ENCODE measurements at places on chromosomes 6 and 20.
A peak's percentile ranks its signal among the peaks of the same experiment; 100 is the strongest.

- no peak for DNase-seq
These were observed 163.2 kb downstream of the SYNDIG1 start for GRCh38 chr20:24632581-24632980.

DNA sequence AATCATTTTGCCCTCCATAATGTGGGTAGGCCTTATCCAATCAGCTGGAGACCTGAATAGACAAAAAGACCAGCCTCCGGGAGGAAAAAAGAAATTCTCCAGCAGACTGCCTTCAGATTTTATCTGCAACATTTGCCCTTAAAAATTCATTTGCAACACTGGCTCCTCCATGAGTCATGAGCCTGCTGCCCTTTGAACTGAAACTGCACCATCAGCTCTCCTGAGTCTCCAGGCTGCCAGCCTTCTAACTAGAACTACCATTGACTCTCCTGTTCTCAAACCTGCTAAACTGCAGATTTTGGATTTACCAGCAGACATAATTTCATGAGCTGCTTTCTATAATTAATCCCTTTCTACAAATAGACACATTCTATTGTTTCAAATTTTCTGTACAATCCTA lies 223.9 kb upstream of the THEMIS start:
- peak; percentile 50 for DNase-seq

DNA sequence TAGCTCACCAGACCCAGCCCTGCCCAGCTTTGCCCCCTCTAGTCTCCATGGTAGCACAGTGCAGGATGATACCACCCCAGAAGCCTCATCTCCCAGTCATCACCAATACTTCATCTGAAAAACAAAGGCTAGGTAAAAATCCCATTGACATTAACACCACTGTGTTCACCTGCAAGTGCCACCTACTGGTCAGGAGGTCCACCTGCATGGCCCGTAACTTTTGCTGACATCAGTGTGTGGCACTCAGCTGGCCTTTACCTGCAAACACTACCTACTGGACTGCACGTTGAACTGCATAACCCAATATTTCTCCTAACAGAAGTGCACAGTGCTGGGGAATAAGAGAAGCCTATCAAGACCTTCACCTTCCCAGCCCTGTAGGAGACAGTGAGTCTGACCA lies 234.7 kb upstream of the ADGRB3 start:
- DNase-seq = no peak

DNA sequence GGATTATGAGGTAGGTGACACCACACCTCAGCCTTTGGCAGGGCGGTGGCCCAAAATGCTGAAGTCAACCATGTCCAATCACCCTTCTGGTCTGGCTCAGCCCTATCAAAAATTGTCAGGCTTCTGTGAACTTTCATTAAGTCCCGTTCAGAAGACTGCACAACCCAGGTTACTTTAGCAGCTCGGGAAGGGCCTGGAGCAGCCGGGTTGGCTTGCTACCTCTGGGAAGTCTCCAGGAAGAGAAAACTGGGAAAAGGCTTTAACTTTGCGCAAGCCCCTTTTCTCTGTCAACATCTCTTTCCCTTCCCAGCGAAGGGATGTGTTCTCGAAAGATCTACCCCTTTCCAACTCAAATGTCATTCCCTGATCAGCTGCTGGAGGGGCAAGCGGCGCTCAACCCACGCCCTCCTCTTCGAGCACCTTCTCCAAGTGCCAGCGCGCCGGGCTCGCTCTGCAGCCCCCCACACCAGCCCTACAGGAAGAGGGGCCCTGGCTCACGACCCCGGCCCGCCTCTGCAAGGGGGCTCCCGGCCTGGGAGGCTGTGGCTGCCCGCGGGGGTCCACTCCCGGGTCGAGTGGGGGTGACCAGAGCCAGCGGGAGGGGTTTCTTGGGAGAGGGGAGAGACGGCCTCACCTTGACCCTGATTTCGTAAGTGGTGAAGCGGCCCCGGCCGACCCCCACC lies 573 bp downstream of the SNX3 start:
- peak; percentile 54 for DNase-seq

GRCh38 chr20:63035603-63036185 lies 28.9 kb upstream of the BHLHE23 start:
- DNase-seq = no peak

DNA sequence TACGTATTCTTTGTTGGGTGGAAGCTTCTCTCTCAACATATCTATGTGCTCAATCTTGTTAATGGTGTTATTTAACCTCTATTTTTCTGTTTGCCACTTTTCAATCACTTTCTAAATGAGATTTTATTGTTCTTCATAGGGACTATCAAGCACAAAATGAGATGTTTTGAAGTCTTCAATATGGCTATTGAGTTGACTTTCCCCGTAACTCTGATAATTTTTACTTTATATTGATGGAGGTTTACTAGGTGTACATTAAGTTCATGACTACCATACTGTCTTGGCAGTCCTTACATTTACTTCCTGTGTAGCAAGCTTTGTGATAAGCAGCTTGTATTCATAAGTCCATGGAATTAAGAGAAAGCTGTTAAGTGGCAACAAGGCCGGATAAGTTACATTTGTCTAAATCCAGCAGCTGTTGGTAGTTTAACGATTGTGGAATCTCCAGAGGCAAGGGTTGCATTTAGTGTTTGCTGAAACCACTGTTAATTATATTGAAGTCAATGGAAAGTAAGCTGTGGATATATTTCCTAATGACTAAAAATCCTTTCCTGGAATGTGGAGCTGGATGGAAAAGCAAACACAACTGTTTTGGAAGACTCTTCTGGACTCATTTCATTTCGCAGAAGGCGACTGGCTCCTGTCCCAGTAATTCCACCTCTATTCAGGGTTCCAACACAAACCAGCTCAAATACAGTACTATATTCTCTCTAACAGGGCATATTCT lies 57.3 kb upstream of the SMIM29 start:
- DNase-seq = no peak

DNA sequence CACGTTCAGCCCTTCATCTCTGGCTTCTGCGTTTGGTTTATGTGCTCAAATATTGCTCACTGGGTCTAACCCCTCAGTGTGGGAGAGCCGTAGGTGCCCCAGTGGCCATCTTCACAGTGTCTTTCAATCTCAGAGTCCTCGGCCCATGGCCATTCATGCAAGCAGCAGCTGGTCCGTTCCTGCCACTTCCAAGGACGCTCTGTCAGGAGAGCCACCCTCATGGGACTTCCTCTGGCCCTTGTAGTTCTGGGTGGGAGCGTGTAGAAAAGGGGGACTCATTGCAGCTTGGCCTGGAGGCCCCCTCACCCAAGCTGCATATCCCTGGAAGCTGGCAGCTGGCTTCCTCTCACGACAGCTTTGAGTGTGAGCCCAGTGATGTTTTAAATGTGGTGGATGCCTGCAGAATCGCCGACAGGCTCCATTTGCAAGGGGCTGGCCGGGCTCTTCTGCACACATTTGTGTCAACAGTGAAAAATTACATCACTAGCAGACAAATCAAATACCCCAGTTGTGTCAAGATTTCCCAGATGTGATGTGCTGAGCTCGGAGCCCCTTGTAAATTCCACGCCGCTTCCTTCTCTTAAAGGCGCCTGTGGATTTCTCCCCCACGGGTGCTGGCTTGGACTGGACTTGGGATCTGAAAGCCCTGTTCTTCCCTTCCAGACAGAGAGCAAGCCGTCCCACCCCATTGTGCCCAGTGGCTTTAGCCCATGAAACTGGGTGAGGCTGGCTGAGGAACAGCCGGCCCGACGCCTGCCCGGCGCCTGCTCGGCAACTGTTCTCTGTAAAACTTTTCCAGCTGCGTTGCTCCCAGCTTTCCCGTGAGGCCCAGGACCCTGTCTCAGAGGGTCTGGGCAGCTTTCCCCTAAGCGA lies 360.1 kb downstream of the TAF4 start:
- DNase-seq = no peak

- DNase-seq = peak; percentile 61
These were observed 178.2 kb upstream of the HEY2 start for GRCh38 chr6:125571207-125571755.

DNA sequence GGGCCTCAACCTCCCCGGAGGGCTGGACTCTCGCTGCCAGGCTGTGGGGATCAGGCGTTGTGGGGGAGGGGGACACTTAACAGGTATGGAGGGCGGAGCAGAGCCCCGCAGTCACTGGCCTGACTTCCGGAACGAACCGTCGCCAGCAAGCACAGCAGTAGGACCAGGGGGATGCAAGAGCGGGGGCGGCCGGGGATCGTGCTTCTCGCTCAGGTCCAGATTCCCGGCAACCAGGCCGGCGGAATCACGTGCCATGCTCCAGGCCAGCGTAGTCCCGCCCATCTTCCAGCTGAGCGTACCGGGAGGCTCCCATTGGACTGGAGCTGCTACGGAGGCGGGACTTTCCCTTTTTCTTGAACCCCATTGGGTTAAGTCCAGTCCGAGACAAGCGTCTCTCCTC lies 10.0 kb upstream of the POU5F1 start:
- DNase-seq = peak; percentile 60

DNA sequence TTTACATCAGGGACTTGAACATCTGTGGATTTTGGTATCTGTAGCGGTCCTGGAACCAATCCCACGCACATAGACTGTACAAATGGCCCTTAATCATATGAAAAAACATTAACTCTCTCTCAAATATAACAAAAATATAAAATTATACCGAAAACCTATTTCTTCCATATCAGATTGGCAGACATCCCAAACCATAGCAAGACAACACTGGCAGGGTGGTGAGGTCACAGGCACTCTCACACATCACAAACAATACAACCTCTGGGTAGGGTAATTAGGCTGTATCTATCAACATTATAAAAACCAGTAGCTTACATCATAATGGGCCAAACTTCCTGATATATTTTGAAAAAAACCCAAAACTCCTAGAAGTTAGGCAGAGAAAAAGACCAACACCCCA lies 40.9 kb downstream of the OVOL2 start:
- no peak for DNase-seq

DNA sequence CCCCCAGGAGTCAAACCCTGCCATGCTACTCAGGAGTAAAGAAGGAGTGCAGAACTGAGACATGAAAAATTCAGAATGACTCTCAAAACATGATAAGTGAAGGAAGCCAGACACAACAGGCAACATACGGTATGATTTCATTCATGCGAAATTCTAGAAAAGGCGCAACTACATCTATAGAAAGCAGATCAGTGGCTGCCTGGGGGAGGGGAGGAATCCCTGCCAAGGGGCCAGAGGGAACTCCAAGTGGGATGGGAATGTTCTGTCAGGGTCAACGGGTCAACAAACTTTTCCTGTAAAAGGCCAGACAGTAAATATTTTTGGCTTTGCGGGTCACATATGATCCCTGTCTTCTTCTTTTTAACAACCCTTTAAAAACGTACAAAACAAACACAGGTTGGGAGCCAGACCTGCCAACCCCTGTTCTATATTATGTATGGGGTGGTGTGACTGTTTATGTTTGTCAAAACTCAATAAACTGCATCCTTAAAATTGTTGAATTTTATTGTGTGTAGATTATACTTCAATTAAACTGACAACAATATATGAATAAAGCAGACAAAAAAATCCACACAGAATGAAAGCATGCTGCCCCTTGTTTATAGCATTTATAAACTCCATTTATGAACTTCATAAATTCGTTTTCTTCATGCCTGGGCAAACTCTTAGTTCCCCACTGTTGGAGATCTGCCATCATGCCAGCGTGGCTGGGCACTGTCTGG lies 56.6 kb upstream of the TRAF3IP2 start:
- no peak for DNase-seq

GRCh38 chr6:105109955-105110895 lies 69.6 kb downstream of the POPDC3 start:
- DNase-seq = no peak

- no peak for DNase-seq
These were observed 98.0 kb downstream of the ZFP64 start for GRCh38 chr20:52093575-52093974.

GRCh38 chr6:3136292-3137011 lies 17.9 kb downstream of the BPHL start:
- DNase-seq = no peak

- DNase-seq = no peak
These were observed 108.8 kb upstream of the TCF21 start for GRCh38 chr6:133779916-133780695.

DNA sequence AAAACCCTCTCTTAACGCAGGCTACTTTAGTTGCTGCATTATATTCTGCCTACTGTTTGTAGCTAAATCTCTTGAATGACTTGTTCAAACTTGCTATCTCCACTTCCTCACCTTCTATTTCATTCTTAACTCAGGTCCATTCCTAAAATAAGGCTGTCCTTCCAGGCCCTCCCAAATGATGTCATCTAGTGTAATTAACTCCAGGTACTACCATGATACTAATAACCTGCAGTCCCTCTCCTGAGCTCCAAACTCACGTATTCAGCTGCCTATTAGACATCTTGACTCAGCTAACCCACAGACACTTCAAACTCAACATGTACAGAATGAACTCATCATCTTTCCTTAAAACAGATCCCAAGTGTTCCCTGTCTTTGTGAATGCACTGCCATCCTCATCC lies 10.5 kb upstream of the TOP1 start:
- DNase-seq = peak; percentile 93
